HuH-7.5 (cell line): ENCODE measurements at places on chromosomes 6 and 20.

DNA sequence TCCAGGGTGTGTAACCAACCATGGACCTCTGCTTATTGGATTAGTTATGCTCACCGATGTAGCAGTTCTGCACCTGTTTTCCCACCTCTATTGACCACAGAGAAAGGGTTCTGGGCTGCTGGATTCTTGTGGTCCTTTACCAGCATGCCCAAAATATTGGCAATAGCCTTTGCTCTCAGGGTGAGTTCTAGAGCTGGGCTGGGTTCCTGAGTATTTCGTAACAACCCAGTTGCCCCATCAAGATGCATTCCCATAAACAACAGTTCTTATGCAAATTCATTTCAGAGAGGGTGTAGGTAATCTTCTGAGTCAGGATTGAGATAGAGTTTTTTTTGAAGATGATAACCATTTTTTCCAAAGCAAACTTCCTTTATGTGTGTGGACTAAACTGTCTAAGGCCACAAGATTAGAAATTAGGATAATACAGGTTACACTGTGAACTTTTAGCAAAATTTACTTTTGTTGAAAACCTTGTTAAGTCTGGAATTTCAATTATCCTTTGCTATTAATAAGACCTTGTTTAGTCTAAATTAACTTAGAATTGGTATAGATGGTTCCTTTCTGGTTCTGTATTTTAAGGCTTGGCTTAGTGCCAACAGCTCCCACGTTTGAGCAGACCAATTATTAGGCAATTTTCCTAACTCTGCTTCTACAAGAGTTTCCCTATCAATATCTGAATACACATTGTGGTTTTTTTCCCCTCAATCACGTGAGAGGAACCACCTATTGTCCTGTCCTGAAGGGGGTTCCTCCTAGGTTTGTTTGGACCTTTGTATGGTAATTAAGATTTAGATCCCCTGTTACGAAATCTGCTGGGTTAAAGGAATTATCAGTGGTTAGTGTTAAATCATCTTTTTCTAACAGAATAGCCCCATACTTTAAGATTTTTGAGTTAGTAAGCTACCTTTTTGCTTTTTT, 46.1 kb downstream of the TBX18 start:
- DNase-seq, result no peak

- no peak for DNase-seq
Observed at GRCh38 chr20:61133611-61134010, 118.5 kb upstream of the CDH4 start.

- no peak for DNase-seq
Observed at GRCh38 chr20:52926505-52926904, 45.7 kb upstream of the TSHZ2 start.

GRCh38 chr6:156948807-156949206, 171.6 kb downstream of the ARID1B start:
- DNase-seq, result no peak

DNA sequence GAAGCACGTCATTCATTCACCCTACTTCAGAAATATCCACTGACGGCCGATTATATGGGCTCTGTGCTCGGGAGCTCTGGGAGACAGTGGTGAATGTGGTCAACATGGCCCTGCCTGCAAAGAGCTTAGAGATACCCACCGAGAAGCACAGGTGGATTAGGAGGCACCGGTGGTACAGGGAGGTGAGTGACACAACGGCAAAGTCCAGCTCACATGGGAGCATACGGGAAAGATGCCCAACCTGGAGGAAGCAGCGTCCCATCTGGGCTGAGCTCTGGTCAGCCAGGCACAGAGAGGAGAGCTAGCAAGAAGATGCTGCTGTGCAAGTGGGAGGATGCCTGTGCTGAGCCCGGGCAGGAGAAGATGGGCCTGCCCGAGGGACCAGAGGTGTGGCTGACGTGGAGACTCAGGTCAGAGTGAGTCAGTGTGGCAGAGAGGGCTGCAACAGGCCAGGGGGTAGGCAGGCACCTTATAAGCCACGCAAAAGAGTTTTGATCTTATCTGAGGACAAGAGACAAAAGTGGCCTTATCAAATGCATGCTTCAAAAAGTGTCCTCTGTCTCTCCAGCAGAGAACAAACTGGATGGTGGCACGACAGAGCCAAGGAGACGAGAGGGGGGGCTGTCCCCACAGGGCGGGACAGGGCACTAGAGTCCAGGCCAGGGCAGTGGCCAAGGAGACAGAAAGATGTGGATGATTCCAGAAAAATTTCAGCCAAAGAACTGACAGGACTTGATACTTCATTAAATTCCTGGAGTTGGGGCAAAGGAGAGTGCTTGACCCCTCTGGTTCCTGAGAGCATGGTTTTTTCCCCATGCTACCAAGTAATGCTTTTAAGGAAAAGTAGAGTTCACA, 214.6 kb upstream of the SNX9 start:
- no peak for DNase-seq

GRCh38 chr6:94683409-94683808, 893.9 kb upstream of the MANEA start:
- DNase-seq, result no peak

GRCh38 chr6:11121851-11122250, 10.3 kb upstream of the ERVFRD-1 start:
- DNase-seq, result no peak

GRCh38 chr6:57013521-57013926, 33.0 kb upstream of the KIAA1586 start:
- DNase-seq, result no peak

GRCh38 chr20:61297986-61298385, 45.9 kb downstream of the CDH4 start:
- no peak for DNase-seq

- no peak for DNase-seq
Observed at GRCh38 chr6:85747666-85748065, 105.0 kb upstream of the SYNCRIP start.
